ENCODE measurements at places on chromosomes 7 and 10.

DNA sequence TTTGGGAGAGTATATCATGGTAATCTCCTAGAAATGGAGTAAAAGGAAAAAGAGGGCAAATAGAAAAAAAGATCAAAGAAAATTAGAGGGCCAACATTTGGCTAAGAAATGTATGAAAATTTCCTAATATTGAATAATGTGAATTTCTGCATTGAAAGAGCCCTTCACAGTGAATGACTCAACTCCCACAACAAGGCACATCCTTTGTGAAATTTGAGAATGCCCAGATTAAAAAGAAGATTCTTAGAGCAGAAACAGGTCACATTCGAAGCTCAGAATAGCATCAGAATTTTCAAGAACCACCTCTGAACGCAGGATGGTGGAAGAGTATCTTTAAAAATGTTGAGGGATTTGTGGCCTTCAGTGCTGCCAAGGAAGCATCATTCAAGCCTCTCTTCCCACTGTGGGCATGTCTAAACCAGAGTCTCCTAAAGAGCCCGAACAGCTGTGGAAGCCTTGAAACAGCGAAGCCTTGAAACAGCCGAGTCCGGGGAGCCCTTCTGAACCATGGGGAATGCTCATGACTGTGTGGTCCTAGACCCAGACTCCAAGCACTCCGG, 43.6 kb downstream of the GUSB start:
- no peak for DNase-seq

DNA sequence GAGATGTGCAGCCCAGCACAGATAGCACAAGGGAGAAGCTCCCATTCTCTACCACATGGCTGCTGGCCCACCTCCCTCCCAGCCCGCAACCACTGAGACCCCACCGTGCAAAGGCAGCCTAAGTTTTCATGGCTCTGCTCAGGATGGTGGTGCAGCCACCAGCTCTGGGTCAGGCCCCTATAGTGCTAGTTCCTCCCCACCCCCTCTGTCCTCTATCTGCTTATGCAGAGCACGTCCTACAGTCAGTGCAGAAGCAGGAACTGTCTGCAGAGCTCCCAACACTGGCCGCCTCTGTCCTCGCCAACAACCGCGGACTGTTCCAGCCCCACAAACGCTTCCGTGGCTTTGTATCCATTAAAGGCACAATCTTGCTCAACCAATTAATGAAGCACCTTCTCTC, 278.9 kb downstream of the GRID1 start:
- DNase-seq = no peak

- DNase-seq = no peak
Measured at GRCh38 chr10:119755446-119755845, 29.6 kb downstream of the INPP5F start.

DNA sequence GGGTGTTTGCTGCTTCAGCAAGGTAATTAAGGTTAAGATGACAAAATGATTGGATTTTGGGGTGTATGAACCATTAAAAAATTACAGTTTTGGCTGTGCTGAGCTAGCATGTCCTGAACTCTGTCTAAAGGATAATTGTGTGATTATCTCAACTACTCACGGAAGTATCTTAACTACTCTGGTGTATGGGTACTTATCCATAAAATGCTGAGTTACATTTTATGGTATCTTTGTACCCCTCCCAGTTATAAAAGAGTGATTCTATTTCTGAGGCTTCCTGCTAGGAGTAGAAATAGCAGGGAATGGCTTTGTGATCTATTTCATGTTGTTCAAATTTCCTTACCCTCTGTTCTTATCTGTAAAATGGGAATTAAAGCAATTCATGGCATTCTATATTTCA, 22.6 kb downstream of the CYP2C18 start:
- DNase-seq = no peak

GRCh38 chr10:93873420-93874115, 20.2 kb upstream of the SLC35G1 start:
- DNase-seq = no peak

GRCh38 chr10:71220689-71221540, 8.5 kb downstream of the UNC5B start:
- DNase-seq = no peak

GRCh38 chr7:132592936-132593335, 16.7 kb upstream of the PLXNA4 start:
- DNase-seq = no peak

GRCh38 chr7:80588591-80588990, 49.9 kb upstream of the CD36 start:
- DNase-seq = no peak

GRCh38 chr10:55305285-55305684, 504.3 kb upstream of the PCDH15 start:
- DNase-seq = no peak

- no peak for DNase-seq
Measured at GRCh38 chr10:19638182-19638895, 177.9 kb upstream of the PLXDC2 start.

DNA sequence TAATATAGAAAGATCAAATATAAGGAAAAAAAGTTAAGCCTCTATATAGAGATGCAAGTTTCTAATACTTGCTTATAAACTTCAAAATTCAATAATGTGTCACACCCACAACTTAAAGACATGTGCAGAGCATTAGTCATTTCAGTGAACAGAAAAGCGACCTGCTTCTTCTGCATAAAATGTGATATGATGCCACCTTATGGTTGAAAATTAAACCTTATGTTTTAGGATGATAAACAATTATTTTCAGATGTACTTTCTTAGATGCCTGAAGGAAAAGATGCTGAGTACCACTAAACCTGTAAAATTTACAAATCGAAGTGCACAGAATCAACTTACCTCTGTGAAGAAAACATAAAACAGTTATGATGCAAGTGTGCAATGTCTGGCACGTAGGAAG, 96.0 kb downstream of the MTERF1 start:
- no peak for DNase-seq

DNA sequence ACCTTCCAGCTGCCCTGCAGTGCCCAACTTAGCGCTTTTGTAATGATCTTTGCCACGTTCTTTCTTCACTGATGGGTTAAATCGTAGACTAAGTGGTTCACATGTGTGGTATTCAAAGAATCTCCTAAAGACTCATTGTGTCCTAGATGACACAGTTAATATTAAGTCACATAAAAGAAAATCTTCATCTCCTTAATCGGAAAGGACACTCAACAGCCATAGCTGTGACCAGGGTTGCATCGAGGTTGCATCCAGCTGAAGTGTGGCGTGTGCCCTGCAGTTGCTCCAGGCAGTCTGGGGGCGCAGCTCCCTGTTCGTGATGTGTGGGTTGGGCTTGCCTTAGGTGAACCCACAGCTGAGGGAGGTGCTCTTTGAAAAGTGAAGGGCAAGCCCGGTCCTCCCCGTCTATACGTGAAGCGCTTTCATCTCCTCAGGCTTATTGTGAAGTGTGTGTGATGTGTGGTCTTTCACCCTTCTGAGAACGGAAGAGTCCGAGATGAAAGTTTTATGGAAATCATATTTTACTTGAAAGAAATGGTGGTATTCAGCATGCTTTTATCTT, 122.7 kb downstream of the TRRAP start:
- DNase-seq = no peak

DNA sequence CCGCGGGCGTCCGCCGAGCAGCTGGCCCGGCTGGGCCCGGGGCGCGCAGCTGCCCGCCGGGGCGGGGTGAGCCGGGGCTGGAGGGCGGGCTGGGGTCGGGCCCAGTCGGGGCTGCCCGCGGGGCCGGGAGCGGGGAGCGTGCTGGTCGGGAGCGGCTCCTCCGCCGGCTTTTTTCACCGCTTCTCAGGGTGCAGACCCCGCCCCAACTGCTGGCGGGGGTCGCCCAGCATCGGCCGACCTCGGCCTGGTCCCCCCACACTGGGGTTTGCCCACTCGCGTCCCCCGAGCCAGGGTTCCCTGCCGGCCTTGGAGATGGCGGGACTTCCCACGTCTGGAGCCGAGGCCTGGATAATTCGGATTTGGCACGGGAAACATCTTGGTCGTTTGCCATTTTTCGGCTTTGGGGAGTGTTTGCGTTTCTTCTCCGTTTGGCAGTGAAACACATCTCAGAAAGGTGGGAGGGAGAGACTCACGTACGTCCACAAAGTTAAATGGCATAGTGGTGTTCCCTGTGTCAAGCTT, 432 bp downstream of the TMEM248 start:
- peak; percentile 9 for DNase-seq

GRCh38 chr10:69434926-69435325, 16.3 kb upstream of the TSPAN15 start:
- DNase-seq = no peak

GRCh38 chr7:36802459-36803135, 78.3 kb upstream of the AOAH start:
- DNase-seq = no peak

GRCh38 chr7:41323806-41324205, 379.1 kb downstream of the INHBA start:
- DNase-seq = no peak

GRCh38 chr10:71878327-71879034, 27.4 kb upstream of the PSAP start:
- DNase-seq = no peak

- DNase-seq = no peak
Measured at GRCh38 chr7:69765879-69766278, 167.6 kb downstream of the AUTS2 start.

GRCh38 chr7:27182285-27182841, 2.7 kb downstream of the HOXA11 start:
- no peak for DNase-seq

GRCh38 chr10:43042503-43043341, 34.1 kb upstream of the RET start:
- DNase-seq = no peak

- DNase-seq = no peak
Measured at GRCh38 chr7:22659741-22660140, 67.3 kb upstream of the IL6 start.

DNA sequence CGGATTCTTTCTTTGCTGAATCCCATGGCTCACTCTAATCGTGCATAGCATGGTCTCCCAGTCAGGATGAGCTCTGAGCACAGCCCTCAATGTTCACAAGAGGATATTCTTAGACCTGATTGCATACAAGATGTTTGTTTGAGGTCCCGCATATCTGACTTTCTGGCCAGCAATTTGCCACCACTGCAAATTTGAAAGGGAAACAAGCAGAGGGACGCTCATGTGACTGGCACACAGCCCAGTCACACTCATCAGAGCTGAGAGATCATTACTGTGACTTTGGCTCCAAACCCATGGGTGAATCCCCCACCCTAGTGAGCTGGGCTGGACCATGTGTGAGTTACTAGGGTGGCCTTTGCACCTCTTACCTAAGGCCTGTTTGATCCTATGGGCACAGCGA, 9.9 kb downstream of the TAS2R41 start:
- DNase-seq = no peak

GRCh38 chr10:116831790-116832189, 17.5 kb upstream of the ENO4 start:
- DNase-seq = no peak

- no peak for DNase-seq
Measured at GRCh38 chr10:22252801-22253579, 35.2 kb upstream of the EBLN1 start.

- DNase-seq = no peak
Measured at GRCh38 chr10:131019696-131020095, 291.8 kb downstream of the TCERG1L start.

DNA sequence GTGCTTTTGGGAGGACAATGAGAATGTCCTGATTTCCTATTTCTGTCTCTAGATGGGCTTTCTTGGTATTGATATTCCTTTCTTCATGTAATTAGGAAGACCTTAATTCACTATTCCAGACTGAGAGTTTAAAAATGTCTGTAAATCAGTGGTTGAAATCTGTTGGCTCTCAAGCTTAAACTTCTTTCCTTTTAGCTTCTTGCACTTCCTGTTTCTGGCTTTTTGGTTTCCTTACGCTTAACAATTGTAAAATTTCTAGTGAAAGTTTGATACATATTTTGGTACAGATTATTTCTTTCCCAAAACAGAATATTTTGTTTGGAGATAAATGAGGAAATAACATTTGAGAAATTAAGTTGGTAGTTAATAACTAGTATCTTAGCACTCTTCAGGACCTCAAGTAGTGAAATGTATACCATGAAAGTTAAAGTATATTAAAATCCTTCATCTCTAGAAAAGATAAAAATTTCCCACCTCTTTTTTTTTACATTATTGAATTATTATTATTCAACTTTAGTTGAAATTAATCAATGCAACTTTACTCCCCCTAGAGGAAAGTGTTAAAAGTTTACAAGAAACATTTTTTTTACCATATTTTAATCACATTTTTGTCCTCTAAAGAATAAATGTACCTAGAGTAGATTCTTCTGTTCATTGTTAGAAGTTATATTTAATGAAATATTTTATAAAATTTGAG, 137.2 kb downstream of the PHTF2 start:
- DNase-seq = no peak

DNA sequence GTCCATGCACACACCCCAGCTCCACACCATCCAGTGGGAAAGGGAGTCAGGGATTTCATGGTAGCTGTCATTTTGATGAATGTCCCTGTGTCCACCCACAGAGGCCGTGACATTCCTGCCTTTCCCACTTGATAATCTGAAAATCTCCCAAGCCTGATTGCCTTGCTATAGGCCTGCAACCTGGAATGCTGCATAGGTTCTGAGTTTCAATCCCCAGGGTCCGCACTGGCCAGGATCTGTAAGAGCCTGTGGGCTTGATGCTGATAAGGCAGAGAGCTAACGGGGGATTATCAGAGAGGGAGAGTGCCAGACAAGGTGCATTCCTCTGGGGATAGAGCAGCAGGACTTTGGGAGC, 57.5 kb downstream of the RBM20 start:
- no peak for DNase-seq

DNA sequence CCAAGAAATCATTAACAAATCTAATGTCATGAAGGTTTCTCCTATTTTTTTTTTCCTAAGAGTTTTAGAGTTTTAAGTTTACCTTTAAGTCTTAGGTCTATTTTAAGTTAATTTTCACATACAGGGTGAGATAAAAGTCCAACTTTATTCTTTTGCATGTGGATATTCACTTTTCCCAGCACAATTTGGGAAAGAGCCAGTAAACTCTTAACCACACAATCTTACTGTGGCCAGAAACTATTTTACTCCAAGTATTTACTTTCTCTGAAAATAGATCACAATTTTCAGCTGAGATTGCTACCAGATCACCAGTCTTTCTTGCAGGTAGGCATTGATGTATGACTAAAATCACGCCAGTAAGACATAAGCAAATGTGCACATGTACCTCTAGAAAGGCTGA, 728.5 kb downstream of the TNS3 start:
- DNase-seq = no peak

DNA sequence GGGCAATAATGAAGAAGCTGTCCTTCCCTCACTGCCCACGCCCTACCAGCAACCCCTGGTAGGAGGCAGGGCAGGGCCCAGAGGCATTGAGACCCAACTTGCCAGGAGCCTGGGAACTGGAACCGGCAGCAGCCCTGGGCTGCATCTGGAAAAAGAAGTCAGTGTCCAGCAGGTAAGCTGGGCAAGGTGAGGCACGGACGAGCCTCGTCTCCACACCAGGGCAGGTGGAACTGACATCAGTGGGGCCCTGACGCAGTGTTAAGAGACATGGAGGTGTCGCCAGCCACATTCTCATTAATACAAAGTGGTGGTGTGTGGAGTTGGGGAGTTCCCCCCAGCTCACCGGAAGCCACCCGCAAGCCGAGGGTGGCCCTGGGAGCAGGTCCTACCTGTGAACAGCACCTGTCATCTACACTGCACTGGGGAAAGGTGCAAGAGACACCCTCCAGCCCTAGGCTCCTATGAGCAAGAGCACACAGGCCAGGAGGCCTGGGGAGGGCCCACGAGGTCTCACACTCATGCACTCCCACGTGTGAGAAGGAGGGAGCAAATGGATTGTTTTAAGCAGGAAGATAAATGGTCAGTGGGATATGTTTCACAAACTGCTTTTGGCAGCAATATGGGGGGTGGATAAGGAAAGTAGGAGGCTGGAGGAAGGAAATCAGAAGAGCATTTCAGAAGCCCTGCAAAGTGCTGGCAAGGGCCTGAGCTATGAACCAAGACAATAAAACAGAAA, 53.6 kb downstream of the COBL start:
- no peak for DNase-seq

GRCh38 chr7:98974906-98975816, 96.8 kb downstream of the TRRAP start:
- no peak for DNase-seq

All from T-helper 22 cell (primary cell).